ENCODE measurements at places on chromosomes 12 and 14.
A peak's percentile ranks its signal among the peaks of the same experiment; 100 is the strongest.

GRCh38 chr12:52119398-52120254 lies 40.1 kb downstream of the SMIM41 start:
- DNase-seq: peak; percentile 49

GRCh38 chr12:121170151-121170550 lies 37.5 kb downstream of the P2RX7 start:
- DNase-seq: no peak

DNA sequence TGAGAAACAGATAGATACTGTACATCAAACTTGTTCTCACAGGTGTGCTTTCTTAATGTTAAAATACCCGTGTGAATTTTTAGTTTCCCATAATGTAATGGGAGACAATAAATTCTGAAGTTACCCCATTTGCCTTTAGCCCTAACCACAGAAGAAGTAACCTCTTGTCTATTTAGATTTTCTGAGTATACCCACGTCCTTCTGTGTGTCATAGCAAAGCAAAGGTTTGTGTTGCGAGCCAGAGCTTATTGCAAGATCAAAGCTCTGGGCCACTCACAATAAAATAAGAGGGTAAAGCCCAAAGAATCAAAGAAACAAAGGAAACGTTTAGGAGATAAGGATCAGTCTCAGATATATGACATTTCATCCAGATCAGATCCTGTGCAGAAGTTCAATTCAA lies 73.9 kb downstream of the BMP4 start:
- no peak for DNase-seq

GRCh38 chr12:90407841-90408240 lies 547.1 kb downstream of the CCER1 start:
- no peak for DNase-seq

DNA sequence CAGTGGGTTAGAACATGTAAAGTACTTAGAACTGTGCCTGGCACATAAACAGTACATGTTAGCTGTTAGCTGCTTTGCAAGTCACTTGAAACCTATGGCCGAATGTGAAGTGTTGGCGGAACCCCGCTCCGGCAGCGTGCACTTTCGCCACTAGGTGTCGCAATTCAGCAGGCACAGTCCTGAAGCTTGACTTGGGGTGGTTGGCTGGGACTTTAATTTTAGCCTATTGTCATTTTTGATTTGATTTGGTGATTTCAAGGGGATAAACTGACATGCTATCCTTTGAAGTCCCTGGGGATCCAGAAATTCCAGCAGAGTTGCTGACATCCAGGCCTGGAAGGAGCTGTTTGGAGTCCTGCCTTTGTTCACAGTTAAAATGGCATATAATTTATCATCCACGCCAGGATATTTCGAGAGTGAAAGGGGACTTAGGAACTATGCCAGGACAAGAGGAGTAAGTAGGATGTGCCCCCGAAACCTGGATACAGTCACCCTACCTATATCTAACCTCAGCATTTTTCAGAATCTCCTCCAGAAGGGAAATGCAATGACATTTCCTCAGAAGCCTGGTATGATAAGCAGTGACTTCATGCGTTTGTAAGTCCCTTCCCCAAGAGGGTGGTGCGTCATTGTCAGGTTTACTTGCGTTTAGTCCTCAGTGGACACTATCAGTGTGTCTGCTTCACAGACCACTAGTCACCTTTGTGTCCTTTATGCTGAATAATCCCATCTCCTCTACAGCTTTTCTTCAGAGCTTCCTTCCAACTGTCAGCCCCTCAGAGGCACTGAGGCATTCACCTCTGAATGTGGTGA lies 3.5 kb upstream of the TSPAN9 start:
- peak; percentile 91 for DNase-seq

All from activated naive CD4-positive, alpha-beta T cell treated with anti-CD3 and anti-CD28 coated beads for 36 hours (primary cell).